ENCODE measurements at places on chromosomes 2 and 18.

DNA sequence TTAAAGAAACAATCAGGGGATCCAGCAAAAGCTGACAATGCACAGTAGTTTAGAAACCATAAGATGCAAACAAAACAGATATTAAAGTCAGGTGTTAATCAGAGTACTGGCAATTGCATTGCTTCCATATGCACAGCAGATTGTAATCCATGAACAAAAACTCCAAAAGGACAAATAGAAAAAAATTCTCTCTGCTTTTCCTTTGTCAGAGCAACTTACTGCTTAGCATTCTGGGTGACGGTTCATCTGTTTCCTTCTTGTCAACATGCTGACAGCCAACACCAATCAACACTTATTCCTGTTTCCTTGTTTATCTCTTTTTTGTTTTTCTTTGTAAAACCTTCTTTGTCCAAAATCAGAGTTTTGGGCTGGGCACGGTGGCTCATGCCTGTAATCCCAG is 473.1 kb downstream of the XIRP2 start:
- DNase-seq, result no peak

DNA sequence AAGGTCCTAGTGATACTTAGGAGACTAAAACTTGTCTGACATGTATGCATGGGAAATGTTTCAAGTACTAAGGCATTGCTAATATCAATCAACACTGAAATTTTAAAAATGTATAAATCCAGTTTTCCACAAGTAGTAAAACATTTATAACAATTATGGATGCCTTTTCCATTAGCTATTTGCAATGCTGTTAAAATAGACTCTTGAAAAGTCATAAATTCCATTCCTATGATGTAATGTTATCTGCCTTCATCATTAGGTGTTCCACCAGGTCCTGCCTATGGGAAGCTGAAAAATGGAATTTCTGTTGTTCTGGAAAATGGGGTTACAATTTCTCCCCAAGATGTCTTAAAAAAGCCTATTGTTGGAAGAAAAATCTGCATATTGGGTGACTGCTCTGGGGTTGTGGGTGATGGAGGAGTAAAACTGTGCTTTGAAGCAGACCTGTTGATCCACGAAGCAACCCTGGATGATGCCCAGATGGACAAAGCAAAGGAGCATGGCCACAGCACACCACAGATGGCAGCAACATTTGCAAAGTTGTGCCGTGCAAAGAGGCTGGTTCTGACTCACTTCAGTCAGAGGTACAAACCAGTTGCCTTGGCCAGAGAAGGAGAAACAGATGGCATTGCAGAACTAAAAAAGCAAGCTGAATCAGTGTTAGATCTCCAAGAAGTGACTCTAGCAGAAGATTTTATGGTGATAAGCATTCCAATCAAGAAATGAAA is 18.7 kb downstream of the ELAC1 start:
- DNase-seq, result no peak

DNA sequence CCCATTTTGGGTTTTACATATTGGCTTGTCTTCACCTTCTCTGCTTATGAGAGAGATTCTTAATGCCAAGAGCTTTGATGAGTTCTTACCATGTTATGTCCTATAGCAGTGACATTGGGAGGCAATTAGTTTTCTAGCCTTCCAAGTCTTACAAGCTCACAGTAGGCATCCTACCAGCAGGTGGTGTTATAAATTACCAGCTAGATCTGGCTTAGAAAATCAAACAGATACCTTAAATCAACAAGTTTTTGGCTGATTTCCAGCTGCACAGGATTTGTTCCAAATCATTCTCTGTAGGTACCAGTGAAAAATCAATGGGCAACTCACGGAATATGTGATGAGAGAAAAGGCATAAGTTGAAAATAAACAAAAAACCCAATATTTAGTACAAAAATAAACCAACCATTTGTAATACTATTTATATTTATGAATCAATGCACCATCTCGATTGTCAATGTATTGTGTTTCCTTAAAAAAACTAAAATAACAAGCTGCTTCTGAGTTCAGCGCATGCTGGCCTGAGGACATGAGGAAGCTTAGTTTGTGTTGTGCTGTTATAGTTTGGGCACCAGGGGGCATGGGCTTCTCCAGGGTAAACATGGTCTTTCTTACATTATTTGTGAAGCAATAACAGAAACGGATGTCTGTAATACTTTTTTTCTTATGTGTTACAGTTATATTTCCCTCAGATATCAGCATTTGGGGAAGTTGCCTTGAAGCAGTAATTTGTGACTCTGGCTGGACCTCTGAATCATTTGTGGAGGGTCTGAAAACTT is 34.1 kb upstream of the NXPH2 start:
- no peak for DNase-seq

- no peak for DNase-seq
Measured at GRCh38 chr2:72515696-72516095, 310.1 kb downstream of the EXOC6B start.

- no peak for DNase-seq
Measured at GRCh38 chr2:24912523-24912922, 7.5 kb downstream of the ADCY3 start.

- peak; percentile 19 for DNase-seq
Measured at GRCh38 chr18:51852681-51853080, 487.3 kb upstream of the DCC start.

- DNase-seq, result peak; percentile 0
Measured at GRCh38 chr2:47950340-47951301, 44.3 kb upstream of the FBXO11 start.

DNA sequence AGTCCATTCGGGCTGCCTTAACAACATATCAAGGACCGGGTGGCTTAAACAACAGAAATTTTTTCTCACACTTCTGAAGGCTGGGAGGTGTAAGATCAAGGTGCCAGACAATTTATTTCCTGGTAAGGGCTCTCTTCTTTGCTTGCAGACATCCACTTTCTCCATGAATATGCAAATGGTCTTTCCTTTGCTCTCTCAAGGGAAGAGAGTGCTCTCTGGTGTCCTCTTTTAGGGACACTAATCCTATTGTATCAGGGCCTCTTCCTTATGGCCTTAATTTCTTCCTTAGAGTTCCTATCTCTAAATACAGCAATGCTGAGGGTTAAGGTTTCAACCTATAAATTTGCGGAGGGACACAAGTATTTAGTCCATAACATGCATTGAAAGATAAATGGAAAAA is 770.8 kb downstream of the DSC3 start:
- no peak for DNase-seq

GRCh38 chr2:111072220-111072871 is 48.4 kb upstream of the BCL2L11 start:
- no peak for DNase-seq

GRCh38 chr2:43576981-43577892 is 18.6 kb downstream of the THADA start:
- peak; percentile 25 for DNase-seq

DNA sequence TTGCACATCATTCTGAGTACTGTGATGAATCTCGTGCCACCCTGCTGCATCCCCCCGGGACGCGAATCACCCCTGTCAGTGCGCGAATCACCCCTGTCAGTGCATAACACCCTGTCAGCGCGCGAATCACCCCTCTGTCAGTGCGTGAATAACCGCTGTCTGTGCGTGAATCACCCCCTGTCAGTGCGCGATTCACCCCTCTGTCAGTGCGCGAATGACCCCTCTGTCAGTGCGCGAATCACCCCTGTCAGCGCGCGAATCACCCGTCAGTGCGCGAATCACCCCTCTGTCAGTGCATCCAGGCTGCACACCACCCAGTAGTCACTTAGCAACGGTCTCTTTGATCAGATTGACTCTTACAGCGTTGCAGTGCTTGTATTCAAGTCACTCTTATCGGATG is 134.4 kb upstream of the TPO start:
- DNase-seq, result no peak

- DNase-seq, result no peak
Measured at GRCh38 chr2:154449951-154450658, 248.4 kb upstream of the KCNJ3 start.

- no peak for DNase-seq
Measured at GRCh38 chr2:134975281-134976009, 56.8 kb downstream of the CCNT2 start.

GRCh38 chr18:23551978-23552377 is 34.3 kb downstream of the NPC1 start:
- DNase-seq, result no peak

GRCh38 chr2:118061135-118061955 is 26.9 kb upstream of the INSIG2 start:
- no peak for DNase-seq

GRCh38 chr2:237290261-237290660 is 123.7 kb downstream of the COL6A3 start:
- no peak for DNase-seq

DNA sequence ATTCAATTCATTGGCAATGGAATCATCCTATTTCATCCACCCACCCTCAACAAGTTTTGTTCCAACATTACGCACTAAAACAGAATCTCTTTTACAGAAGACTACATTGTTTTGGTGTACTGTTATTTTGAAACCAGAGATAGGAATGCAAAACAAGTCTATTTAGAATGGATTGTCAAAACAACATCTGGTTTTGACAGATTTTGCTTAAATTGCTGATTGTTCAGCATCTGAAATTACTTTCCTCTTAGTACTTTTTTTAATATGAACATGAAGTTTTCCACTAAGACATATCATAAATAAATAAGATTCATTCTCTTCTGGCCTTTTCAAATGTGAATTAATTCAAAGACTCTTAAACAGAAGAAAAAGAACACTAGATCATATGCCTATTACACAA is 323.9 kb upstream of the TFPI start:
- DNase-seq, result no peak

DNA sequence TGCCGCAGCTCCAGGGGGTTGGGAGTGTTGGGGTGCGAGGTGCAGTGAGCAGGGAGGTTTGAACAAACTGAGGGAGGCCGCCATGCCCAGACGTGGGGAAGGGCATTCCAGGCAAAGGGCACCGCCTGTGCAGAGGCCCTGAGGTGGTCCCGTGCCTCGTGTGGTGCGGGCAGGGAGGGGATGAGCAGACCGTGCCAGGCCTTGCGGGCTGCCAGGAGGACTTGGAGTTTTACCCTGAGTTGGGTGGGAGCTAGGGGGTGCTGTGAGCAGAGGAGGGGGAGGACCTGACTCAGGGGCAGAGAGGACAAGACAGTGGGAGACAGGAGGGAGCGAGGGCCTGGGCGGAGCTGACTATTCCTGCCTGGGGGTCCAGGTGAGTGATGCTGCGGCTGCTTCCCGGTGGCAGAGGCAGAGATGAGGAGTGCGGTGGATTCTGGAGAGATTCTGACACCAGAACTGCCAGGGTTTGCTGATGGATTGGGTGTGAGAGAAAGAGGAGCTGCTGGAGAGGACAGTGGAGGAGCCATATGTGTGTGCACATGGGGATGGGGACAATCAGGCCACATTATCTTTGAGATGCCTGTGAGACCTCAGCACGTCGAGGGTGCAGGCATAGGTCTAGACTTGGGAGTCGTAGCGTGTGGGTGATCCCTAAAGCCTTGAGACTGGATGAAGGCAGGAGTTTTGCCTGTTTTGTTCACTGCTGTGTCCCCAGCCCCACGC is 23.4 kb downstream of the ZAP70 start:
- DNase-seq, result no peak

DNA sequence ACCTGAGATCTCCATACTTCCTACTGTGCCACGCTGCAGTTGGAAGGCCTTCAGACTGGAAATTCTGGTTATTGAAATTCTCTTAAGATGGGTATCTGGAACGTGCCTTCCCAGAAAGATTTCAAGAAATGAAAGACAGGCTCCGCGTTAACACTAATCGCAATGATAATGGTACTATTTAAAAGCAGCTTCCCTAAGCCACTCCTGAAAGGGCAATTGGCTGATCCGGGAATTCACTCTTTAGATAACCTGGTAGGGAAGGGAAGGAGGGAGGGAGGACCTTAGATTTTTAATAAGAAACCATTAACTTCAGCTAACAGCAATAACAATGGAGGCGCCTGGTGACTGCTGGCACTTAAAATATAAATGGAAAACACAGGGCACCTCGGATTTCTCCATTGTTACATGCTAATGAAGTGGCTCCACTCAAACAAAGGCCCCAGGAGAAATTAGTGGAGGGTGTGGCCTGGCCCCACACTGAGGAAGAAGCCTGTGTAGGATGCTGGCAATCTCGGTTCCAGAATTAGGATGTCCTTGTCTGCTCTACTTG is 22.5 kb upstream of the MTA3 start:
- no peak for DNase-seq

DNA sequence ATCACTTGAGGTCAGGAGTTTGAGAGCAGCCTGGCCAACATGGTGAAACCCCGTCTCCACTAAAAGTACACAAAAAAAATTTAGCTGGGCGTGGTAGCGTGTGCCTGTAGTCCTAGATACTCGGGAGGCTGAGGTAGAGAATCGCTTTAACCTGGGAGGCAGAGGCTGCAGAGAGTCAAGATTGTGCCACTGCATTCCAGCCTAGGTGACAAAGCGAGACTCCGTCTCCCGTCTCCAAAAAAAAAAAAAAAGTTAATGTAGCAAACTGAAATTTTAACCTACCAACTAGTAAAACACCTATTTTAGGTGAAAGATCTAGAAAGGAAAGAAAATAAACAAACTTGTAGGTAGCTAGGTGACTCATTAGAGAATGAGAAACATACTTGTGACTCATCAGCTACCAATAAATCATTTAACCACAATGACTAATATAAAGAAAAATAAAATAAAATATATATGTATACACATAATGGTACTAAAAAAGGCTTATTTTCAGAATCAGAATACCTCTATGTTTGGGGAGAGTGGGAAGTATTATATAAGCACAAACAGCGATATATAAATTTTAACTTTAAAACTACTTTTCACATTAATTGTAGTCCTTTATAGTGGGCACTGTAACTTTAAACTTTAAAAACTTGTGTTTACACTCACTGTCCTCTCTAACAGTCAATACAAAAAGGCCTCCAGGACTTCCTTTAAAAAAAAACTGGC is 36.6 kb downstream of the DARS1 start:
- DNase-seq, result no peak

- DNase-seq, result peak; percentile 47
Measured at GRCh38 chr2:9178904-9179571, 27.6 kb upstream of the ASAP2 start.

DNA sequence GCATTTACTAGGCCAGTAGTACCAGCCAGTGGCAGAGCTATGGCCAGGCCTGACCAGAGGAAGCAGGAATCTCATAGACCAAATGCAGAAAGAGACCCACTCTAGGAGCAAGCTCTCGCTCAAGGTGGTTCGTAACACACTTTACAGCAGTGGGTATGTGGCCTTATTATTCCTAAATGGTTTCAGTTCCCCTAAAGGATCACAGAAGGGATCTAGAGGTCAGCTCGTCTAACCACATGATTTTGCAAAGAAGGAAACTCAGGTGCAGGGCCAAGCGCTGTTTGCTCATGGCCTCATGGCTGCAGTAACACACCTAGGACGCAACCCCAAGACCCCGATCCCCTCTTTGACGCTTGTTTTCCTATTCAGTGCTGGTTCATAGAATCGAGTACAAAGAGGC is 65.5 kb upstream of the ATG16L1 start:
- DNase-seq, result no peak

DNA sequence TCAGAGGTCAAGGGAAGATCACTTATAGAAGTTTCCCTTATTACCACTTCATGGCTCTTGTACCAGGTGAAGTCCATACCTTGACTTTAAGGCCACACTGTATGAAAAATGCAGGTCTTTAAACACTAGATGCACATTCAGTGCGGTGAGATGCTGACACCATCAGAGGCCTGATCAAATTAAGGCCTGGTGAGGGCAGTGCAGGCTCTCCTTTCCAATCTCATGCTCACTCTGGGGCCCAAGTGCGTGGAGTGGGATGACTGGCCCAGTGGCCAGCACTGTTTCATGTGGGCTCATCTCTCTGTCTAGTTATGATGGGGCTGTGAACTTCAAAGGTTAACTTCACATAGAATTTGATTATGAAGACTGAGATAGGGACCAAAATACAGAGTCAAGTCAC is 281.1 kb downstream of the SLC4A3 start:
- DNase-seq, result no peak

GRCh38 chr18:12256951-12257350 is 2.8 kb downstream of the CIDEA start:
- DNase-seq, result no peak

GRCh38 chr2:86022661-86023365 is 82.9 kb downstream of the POLR1A start:
- DNase-seq, result no peak
